AG04450 (cell line): ENCODE measurements at places on chromosomes 1 and 21. TPM values are rescaled to one million over a fixed set of nuclear protein-coding genes. Genes with fewer than 3 reads are reported as not detected.

The NCF2 gene
- 0.43 and 0.47 TPM in 2 replicates for polyA plus RNA-seq

The PTPN22 gene
- polyA plus RNA-seq = 0.17 and 0.21 TPM in 2 replicates

The OR2M3 gene
- not detected in 2 replicates for polyA plus RNA-seq

The FOXD3 gene
- not detected in 2 replicates for polyA plus RNA-seq

The PFKL gene
- 44.3 and 59.1 TPM in 2 replicates for polyA plus RNA-seq

The ALG14 gene
- polyA plus RNA-seq = 2.6 and 3.1 TPM in 2 replicates

The KIF21B gene
- polyA plus RNA-seq = 0.22 and 0.24 TPM in 2 replicates

The RSPO1 gene
- 0.04 TPM in 1 of 2 replicates, not detected in the other for polyA plus RNA-seq

The SYT14 gene
- polyA plus RNA-seq = 3.7 and 4.8 TPM in 2 replicates

The CFHR3 gene
- not detected in 2 replicates for polyA plus RNA-seq

The MIXL1 gene
- 0.12 and 0.21 TPM in 2 replicates for polyA plus RNA-seq

The NR1I3 gene
- not detected in 2 replicates for polyA plus RNA-seq

The TIMM17A gene
- 75.2 and 104 TPM in 2 replicates for polyA plus RNA-seq

The MPZL1 gene
- 144 and 198 TPM in 2 replicates for polyA plus RNA-seq

The RAB42 gene
- 3.4 and 3.7 TPM in 2 replicates for polyA plus RNA-seq

The UAP1 gene
- 68.5 and 85.7 TPM in 2 replicates for polyA plus RNA-seq

The NPL gene
- polyA plus RNA-seq = 0.48 and 0.55 TPM in 2 replicates

The RAB3B gene
- 28.4 and 28.6 TPM in 2 replicates for polyA plus RNA-seq

The GIPC2 gene
- polyA plus RNA-seq = 0.07 and 0.09 TPM in 2 replicates

The DCST1 gene
- not detected in 2 replicates for polyA plus RNA-seq

The B3GALT5 gene
- polyA plus RNA-seq = 0.05 TPM in 2 replicates

The BARHL2 gene
- polyA plus RNA-seq = not detected in 2 replicates

The KISS1 gene
- polyA plus RNA-seq = 3.4 and 7.0 TPM in 2 replicates

The UBE2G2 gene
- 60.9 and 62.2 TPM in 2 replicates for polyA plus RNA-seq
